ENCODE measurements at places on chromosomes 3 and 15.

- DNase-seq = no peak
These were observed 25.6 kb upstream of the GPR171 start for GRCh38 chr3:151228666-151229040.

DNA sequence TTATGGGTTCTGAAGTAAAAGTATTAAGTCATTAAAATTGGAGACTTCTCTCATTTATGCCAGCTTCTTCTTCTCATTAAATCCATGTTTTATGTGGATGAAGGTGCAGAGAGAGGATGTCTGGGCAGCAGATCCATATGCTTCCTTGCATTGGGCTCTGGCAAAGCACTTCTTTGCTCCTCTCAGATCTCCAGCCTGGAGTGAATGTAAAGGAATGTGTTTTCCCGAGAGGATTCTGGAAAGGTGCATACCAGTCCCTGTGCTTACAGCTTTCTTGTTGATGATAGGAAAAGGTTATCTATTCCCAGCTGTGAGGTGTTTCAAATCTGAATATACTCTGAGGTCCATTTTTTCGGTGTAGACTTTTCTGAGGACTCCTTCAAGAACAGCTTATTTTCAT lies 79.9 kb upstream of the PEX5L start:
- no peak for DNase-seq

DNA sequence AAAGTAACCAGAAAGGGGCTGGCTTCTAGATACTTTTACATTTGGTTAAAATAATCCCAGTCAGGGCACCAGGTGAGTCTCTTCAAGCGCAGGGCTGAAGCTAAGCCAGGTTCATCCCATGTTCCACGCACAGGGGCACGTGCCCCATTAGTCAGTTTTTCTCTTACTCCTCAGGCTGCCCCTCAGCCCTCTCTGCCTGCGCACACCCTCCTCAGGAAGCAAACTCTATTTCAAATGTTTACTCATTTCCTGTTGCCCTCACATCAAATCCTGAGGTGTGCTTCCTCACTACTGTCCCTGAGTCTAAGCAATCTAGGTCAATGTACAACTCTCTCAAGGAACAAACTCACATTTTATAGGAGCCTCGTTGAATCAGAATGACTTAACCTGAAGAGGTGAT lies 48.5 kb downstream of the THBS1 start:
- DNase-seq = peak; percentile 31

DNA sequence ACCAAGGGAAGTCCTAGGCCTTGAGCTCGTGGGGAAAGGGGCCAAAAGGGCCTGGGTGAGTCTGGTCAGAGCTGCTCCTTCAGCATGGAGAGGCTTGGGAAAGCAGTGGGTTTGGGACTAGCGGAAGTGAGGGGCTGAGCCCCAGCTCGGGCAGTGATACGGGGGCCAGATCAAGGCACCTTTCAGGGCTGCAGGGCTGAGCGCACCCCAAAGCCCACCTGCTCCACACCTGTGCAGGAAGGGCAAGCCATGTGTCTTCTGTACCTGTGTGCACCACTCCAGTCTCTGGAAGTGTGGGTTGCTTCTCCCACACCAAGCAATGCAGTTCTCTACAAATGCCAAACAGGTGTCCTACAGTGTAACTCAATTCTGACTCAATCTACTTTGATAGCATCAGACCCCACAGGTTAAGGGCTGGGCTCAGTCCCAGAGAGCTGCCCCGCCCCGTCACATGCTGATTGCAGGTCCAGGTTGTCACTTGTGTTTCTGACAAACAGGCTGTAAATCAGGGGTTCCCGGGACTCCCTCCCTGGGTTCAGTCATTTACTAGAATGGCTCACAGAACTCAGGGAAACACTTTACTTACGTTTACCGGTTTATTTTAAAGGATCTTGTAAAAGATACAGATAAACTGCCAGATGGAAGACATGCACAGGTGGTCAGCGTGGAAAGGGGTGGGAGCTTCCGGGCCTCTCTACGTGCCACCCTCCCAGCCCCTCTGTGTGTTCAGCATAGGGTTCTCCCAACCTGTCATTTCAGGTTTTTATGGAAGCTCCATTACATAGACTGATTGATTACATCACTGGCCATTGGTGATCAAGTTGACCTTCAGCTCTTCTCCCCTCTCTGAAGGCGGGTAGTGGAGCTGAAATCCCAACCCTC lies 28.8 kb upstream of the KLF13 start:
- DNase-seq = no peak

DNA sequence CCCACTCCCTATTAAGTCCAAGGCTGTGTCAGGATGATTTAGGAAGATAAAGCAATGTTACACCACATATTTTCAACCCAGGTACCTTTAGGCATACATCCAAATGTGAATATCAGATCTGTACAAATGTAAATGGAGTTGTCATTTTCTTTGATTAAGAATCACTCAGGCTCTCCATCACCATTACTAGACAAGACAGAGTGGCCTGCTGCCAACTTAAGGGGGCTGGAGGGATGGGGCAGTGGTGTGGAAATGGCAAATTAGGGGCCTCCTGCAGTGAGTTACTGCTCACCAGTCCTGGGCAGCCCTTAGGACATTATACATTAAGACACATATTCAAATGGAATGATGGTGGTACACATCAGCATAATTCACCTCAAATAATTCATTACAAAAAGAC lies 211.0 kb downstream of the TNIK start:
- DNase-seq = no peak

DNA sequence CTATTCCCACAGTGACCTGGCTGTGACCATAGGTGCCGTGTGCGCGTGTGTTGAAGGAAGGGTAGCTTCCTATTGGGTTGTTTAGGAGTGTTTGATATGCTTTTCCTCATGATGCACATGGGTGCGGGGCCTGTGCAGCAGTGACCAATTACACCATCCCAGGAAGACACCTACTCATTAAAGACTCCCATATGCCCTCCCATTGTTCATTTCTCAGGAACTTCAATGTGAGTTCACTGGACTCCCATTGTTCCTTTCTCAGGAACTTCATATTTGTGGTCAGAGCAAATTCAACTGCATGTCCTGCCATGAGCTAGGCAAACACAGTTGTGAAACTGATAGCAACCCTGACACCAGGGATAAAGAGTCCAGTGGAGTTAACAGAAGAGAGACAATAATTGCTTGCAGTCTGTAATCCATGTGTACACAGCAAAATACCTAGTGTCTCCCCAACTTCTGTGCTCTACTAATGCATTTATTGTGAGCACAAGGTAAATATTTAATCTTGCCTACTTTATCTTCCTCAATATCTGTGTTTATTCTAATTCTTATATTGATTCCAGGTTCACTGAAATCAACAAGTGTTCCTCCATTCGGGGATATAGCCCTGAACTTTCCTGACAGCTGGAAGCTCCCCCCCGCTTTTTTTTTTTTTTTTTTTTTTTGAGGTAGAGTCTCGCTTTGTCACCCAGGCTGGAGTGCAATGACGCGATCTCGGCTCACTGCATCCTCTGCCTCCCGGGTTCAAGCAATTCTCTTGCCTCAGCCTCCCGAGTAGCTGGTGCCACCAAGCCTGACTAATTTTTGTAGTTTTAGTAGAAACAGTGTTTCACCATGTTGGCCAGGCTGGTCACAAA lies 57.5 kb upstream of the GCNT3 start:
- DNase-seq = no peak

GRCh38 chr3:69110941-69111546 lies 11.4 kb downstream of the LMOD3 start:
- no peak for DNase-seq

- no peak for DNase-seq
These were observed 49.3 kb downstream of the SNX4 start for GRCh38 chr3:125470671-125471070.

DNA sequence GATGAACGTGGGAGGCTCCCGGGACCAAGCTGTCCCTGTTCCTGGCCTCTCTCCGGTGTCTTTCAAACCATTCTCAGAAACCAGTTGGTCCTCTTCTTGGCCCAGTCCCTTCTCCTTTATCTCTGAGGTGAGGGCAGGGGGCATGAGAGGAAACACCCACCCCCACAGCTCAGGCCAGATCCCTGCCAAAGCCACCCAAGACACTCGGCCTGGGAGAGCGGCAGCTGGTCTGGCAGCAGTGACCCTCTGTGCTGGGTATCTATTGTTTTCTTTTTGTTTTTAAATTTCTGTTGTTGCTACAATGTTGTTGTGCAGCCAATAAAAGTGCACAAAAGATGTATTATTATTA lies 27.3 kb downstream of the ACSBG1 start:
- no peak for DNase-seq

DNA sequence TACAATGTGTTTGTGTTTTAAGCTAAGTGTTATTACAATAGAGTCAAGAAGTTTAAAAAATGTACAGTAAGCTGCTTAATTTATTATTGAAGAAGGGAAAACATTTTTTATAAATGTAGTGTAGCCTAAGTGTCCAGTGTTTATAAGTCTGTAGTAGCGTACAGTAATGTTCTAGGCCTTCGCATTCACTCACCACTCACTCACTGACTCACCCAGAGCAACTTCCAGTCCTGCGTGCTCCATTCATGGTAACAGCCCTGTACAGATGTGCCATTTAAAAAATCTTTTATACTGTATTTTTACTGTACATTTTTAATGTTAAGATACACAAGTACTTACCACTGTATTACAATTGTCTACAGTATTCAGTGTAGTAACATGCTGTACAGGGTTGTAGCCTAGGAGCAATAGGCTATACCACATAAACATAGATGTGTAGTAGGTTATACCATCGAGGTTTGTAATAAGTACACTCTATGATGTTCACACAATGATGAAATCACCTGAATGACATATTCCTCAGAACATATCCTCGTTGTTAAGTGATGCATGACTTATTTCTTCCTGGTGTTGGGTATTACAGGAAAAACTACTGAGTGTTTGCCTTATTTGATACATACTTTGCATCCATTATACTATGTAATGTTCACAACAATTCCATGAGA lies 156.6 kb upstream of the NUDT16 start:
- no peak for DNase-seq

GRCh38 chr3:137150825-137151224 lies 193.0 kb downstream of the IL20RB start:
- no peak for DNase-seq

DNA sequence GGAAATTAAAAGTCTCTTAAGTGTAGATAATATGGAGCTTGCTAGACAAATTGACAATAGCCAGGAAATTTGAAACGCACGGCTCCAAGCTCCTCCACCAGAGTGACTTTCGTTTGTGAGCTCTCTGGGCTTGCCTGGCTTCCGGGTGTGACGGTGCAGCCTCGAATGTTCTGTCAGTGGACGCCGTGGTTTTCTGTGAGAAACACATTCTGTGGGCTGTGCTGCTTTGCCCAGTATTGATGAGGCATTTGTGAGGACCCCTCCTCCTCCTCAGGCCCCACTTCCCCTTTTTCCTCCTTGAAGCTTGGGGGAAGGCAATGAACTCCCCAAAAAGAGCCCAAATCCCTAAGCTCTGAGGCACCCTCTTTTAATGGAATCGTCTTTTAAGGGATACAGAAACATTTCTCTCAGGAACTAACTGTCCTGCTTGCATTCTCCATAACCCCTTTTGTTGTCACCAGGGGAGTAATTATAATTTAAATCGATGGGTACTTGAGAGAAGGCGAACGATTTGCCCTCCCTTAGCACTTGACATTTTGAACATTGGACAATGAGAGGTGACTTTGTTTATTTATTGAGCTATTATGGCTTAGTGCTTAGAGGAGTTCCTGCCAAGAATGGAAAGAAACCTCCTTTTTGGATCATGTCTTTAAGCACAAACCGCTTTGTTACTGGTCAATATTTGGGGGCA lies 40.8 kb downstream of the POLR2M start:
- DNase-seq = no peak

DNA sequence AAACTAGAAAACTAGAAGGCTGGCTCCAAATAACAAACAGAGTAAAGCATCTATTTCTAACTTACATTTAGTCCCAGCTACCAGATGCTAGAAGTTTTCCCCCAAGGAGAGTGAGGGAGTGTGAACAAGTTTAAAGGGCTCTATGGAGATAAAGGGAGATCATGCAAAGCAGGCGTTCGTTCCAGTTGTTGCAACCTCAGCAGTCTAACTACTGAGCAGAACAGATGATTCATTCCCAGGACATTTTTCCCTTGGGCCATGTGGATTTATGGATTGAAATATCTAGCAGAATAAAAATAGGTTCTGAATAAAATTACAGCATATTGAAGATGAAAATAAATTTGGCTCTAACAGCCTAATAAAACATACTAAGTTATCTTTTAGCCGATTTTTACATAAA lies 154.8 kb upstream of the TTC14 start:
- no peak for DNase-seq

DNA sequence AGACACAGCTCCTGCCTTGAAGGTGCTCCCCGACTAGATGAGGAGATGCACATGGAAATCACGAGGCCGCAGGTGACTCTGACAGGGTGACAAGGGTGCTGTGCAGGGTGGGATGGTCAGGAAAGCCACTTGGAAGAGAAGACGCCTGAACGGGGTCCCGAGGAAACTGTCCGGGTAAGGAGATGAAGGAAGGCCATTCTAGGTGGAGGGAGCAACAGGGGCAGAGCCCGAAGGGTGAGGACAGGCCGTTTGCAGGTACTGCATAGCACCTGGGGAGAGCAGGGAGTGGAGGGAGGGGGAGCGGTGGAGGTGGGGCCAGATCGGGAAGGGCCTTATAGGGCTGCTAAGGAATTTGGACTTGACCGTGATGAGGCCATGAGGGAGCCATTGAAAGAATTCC lies 105.6 kb upstream of the DLG1 start:
- DNase-seq = no peak

GRCh38 chr3:189838291-189838690 lies 207.1 kb downstream of the TP63 start:
- DNase-seq = no peak

DNA sequence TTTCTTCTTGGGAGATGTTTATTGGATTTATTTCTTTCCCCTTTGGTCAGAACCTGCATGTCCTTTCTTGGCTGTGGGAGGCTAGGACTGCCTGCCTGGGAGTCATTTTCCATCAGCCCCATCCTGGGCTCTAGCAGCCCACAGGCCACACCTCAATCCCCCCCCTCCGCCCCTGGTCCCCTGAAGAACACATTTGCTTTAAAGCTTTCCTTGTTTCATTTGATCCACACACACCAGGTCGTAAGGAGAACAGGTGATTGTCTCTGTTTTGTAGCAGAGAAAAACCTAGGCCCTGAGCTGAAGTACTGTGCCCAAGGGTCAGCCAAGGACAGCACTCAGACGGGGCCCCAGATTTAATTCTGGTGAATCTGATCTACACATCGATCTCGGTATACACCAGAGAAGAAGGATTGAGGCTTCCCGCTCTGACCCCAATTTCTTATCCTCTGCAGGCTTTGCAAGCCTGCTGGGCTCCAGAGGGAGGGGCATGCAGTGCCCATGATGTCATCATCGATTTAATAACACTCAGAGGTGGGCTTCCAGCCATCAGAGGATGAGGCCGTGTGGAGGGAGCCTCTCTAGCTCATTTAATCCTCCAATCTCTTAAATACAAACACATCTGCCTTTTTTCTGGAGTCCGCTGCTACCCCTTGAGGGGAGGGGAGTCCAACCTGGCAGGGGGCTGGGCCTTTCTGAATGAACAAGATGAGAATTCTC lies 1.7 kb upstream of the CLN6 start:
- no peak for DNase-seq

All from stimulated activated CD8-positive, alpha-beta memory T cell treated with anti-CD3 and anti-CD28 coated beads, Interleukin-2, amount 100 ng/mL, for 1 hour (primary cell).